ENCODE measurements at places on chromosomes 7 and 10.

DNA sequence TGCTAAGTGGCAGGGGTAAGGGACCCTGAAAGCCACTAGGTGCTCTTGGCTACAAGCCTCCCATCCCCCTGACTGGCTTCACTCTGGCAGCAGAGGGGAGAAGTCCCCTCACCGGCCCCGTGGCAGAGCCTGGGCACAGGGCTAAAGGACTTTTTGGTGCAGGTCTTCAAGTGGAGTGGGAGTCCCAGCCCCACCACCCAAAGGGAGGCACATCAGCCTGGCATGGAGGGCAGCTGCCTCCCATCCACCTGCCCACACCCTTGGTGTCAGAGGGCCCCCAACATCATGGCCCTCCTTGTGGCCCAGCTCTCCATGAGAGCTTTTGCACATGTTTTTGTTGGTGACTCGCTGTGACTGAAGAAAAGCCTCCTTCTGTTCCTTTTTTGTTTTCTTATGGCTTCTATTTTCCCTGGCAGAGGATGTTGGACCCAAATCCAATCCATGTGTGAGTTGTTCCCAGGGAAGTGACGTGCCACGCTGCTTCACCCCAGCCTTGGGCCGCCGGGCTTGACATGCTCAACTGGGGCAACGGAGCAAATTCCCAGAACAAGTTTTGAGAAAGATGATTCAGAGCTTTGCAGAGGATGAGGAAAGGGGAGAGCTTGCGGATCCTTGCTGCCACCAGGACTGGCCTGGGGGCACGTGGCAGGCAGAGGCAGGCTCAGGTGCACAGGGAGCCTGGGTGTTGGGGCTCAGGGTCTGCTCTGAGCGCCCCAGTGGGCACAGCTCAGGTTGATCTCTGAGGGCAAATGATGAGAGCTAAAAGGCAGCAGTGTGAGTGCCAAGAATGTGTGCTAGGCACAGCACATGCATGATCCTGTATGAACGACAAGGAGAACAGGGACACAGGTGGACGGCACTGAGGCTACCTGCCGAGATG lies 1.9 kb upstream of the AEBP1 start:
- no peak for DNase-seq

DNA sequence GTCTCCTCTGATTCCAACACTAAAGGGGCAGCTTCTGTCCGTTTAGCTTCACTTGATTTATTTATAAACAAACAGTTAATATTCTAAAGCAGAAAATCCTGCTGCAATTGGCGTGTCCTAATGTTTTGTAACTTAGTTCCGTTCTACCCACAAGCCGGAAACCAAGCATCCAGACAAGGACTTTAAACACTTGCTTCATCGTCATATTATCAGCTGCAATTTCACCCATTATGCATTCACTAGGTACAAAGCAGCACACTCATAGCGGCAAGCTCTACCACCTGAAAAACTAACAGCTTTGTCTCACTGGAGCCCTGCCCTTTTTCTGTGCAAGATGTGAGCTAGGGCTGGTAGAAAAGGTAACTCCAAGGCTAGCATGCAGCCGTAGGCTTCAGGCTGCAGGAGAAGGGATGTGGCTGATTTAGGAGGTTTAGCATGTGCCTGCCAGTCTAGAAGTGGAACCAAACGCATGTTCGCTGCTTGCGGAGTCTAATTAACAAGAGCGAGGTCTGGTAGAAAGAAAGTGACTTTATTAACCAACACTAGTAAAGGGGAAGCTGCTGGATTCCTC lies 43.7 kb upstream of the BPGM start:
- DNase-seq: no peak

- DNase-seq: peak; percentile 36
These were observed 231.0 kb upstream of the LYZL1 start for GRCh38 chr10:29057822-29058331.

- DNase-seq: no peak
These were observed 234.1 kb upstream of the AGK start for GRCh38 chr7:141317033-141317585.

GRCh38 chr7:100859856-100860255 lies 7.3 kb upstream of the TRIP6 start:
- no peak for DNase-seq
